Activated CD4-positive, CD25-positive, alpha-beta regulatory T cell treated with anti-CD3 and anti-CD28 coated beads, Interleukin-2, amount 50 U/mL, for 16 hours (primary cell): ENCODE measurements at places on chromosomes 5 and 9.

DNA sequence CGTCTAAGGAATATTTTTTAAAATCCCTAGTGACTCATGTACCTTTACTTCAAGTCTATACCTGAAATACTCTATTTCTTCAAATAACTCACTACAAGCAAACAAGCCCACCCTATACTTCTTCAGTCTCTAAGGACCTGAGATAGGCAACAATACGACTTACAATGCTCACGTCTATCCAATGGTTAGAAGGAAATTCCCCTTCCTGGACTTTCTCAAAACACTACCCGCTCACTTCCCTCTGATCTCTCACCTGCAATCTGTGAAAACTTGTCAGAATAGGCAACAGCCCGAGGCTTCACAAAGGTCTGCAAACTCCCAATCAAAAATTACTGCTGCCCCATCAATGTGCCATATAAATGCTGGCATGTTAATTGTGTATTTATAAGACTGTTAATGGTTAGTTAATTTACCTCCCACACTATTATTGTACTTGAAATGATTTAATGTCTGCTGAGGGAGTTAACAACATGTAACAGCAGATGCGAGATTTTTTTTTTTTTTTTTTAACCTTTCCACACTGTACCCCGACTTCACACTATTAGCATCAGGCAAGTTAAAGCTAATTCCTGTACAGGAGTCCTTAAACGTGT is 27.3 kb downstream of the MAPKAP1 start:
- DNase-seq = no peak

- no peak for DNase-seq
These were observed 1.3 kb downstream of the SEMA5A start for GRCh38 chr5:9544502-9545135.

DNA sequence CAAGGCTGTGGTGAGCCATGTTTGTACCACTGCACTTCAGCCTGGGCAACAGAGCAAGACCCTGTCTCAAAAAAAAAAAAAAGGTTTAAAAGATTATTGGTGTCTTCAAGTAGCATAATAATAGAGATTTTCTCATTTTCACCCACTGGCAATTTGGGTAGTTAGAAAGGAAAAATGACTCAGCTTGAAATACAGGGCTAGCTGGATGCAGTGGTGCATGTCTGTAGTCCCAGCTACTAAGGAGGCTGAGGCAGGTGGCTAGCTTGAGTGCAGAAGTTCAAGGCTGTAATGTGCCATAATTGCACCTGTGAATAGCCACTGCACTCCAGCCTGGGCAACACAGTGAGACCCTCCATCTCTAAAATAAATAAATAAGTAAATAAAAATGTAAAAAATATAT is 111.1 kb downstream of the ARRDC3 start:
- DNase-seq = no peak

- DNase-seq = no peak
These were observed 112.8 kb upstream of the EFNA5 start for GRCh38 chr5:107783551-107783950.

- DNase-seq = no peak
These were observed 513.7 kb downstream of the EBF1 start for GRCh38 chr5:158586054-158586453.

DNA sequence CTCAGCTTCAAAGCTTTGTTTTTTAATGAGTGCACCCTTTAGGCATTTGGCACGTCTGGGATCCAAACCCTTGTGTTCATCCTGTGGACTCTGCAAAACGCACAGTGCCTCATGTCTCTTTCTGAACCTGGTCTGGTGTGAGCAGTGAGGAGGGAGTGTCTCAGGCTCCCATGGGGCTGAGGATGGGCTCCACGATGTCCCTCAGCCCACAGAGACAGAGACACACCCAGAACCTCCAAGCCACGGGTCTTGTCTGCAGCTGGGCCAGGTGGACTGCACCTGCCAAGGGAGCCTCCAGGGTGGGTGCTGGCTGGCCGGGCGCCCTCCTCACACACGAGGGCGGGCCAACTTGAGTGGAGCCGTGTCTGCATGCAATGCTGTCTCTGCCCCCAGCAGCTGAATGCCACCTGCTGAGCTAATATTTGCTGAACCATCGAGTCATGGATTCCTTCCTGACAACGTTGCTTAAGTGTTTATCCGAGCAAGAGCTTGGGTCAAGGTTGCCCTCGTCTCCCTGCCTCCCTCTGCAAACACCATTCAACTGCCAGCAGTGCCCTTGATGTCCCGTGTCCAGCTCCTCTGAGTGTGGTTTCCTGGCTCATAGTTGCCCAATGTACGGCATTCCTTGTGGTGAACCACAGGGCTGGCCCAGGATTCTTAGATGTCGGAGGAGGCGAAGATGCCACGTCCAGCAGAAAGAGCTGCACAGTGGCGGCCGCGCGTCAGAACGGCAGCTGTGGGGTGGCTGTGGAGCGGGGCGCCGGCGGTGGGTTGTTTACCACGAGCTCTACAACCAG is 31.4 kb upstream of the LPCAT1 start:
- DNase-seq = no peak

GRCh38 chr9:117325831-117326230 is 89.0 kb downstream of the ASTN2 start:
- DNase-seq = no peak

DNA sequence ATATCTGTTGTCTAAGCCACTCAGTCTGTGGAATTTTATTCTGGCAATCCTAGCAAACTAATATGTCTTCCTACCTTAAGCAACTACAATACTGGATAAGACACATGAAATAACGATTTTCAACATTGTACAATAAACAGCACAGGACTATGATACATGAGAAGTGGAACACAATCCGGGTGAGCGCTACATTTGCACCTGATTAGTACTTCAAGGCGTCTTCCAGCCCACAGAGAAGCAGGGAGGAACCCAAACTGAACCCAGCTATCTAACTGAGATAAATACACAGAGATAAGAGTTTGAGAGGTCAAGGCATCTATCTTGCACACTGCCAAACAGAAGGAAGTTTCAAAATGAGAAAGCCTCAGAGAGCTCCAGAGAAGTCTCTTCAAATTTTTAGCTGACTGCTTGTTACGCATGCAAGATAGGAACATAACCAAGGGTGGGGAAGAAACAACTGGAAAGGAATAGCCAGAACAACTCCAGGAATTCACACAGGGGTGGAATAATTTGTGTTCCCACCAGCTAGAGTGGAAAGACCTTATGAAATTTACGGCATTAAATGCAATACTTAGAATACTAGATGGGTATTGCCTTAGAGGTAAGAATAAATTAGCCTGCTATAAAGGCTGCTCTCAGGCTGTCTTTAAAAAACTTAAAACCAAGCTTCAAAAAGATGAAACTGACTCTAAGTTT is 481.8 kb downstream of the MTRR start:
- DNase-seq = no peak

- DNase-seq = no peak
These were observed 30.4 kb upstream of the DENND1A start for GRCh38 chr9:123960366-123960765.

DNA sequence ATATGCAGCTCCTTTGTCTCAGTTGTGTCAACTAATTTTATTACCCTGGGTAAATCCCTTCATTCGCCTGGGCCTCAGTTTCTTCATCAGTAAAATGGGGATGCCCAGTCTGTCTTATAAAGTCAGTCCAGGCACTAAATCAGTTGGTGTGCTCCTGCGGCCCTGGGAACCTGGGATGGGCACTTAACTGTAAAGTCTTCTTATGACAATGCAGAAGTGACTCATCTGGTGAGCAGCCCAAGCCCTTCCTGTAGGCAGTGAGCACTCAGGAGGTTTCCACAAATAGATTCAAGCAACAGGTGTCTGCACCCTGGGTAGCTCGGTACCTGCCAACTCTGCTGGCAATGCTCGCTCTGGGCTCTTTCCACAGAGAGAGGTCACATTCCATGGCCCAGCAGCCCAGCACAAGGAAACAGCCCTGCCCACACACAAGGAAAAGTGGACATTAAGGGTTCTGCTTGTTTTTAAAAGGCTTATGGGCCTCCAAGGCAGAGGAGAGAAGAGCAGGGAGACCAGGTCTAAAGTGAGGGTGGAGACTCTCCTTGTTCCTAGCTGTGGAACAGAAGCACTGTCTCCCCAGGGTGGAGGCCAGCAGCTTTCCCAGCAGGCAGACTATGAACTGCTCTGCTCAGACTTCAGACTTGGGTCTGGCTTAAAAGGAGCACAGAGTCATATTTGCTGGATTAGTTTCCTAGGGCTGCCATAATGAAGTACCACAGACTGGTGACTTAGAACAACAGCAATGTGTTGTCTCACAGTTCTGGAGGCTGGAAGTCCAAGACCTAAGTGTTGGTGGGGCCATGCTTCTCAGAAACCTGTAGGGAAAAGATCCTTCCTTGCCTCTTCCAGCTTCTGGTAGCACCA is 89.7 kb upstream of the ADRA1B start:
- no peak for DNase-seq

DNA sequence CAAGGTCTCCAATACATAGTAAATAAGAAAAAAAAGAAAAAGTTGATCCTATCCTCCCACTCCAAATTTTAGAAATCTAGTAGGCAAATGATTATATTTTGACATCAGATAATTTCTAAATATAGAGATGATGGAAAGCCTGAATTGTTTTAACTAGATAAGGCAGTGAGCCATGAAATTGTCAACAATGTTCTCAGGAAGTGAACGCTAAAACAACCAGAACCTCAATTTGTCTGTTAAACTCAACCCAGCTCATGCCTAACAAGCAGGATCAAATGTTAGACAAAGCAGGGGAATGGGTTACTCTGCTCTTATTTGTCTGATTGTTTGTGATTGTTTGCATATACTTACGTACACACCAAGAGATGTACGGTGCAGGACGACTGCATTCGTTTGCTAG is 49.2 kb downstream of the ESM1 start:
- no peak for DNase-seq

DNA sequence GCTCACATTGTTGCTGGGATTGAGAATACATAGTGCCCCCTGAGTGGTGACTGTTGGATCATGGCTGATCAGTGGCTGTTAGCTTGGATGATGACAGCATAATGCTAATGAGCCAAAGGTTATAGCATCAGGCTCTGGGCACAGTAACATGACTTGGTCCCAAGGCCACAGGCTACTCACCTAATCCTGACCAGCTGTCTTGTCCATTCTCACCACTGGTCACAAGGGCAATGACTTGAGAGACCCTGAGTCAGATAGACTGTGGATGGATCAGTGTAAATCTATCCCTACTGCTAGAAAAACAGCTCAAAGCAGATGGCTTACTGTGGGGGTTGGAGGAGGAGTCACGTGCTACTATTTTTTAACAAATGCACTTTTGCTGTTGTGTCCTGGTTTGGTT is 74.7 kb downstream of the AOPEP start:
- DNase-seq = no peak

DNA sequence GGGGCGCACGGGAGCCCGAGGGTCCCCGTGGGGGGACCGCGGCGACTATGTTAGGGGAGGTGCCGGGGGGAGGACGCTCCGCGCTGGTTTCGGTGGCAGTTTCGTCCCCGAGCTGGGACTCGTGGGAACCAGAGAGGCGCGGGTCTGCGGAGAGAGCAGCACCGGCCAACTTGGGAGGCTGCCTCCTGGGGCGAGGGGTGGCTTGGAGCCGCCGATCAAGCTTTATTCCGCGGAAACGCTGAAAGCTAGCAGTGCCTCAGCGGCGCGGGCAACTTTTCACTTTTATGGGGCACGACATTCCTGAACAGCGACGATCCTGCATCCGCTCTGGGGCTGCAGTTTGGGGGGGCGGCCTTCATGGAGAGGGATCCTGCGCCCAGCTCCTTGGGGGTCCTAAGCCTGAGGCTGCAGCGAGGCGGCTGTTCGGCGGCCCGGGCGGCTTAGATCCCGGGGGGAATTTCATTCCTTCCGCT is 369 bp downstream of the OCLN start:
- no peak for DNase-seq

GRCh38 chr9:74856989-74857388 is 30.7 kb downstream of the TRPM6 start:
- no peak for DNase-seq

DNA sequence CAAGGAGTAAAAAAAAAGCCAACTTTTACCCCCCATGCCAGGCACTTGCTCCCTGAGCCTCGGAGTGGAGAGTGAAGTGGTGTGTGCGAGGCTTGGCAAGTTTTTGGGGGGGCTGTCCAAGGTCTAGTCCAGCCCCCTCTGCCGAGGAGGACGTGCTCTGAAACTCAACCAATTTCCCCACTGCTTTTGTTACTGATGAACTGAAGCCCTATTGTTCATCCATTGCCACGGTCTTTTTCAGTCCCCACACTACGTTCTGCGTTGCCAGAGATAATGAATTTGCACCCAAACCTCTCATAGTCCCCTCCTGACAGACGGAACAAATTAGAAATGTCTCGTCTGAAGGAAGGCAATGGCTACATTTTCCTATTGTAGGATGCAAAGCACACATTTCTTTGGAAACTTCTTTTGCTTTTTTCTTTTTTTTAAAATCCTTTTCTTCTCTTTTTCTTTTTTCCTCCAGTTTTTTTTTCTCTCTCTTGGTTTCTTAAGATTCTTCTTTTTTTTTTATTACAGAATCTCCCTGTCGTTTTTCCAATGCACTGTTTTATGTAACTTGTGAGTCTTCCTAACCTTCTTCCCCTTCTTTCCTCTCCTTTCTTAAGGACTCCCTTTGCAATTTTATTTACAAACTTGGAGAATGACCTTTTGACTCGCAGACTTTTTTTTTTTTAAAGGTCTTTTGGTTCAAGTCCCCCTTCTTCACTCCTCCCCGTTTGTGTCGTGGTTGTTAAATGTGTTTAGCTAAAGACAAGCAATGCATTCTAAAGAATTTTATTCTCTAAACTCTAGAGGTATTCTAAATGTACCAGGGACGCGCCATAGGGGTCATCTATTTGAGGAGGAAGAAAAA is 209.5 kb downstream of the MEF2C start:
- DNase-seq = no peak

GRCh38 chr5:173771121-173771724 is 116.9 kb upstream of the CPEB4 start:
- no peak for DNase-seq

- no peak for DNase-seq
These were observed 253.4 kb downstream of the NR2F1-AS1 start for GRCh38 chr5:93327605-93328004.

GRCh38 chr9:94887721-94888120 is 161.2 kb downstream of the AOPEP start:
- DNase-seq = no peak

DNA sequence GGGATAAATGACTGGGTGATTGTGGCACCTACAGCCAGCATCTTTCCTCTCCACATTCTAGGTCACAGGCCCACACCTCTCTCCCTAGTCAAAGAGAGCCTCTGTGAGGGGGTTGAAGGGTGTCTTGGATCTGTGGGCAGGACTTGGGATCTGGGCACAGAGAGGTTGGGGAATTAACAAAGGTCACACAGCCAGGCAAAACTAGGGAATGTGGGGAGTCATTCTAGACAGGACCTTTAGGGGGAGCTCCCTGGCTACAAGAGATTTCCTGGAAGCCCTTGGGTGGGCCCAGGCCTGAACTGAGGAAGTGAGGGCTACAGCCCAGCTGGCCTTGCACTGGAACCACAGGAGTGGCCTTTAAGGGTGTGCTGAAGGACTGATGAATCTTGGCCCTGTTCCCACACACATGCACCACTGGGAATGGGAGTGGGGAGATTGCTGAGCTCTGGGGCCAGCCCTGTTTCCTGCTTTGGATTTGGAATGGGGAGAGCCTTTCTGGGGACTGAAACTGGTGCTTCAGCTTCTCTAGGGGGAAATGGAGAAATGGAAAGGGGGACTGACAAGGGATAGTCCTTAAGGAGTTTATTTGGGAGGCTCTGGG is 12.4 kb upstream of the CXXC5 start:
- no peak for DNase-seq

- no peak for DNase-seq
These were observed 50.1 kb downstream of the FBXO38 start for GRCh38 chr5:148433826-148434225.
